Activated CD4-positive, alpha-beta memory T cell treated with anti-CD3 and anti-CD28 coated beads for 36 hours (primary cell): ENCODE measurements at places on chromosomes 6 and 20. TPM values are rescaled to one million over a fixed set of nuclear protein-coding genes. Genes with fewer than 3 reads are reported as not detected.

Gene RHAG
- not detected for total RNA-seq

Gene WFDC5
- total RNA-seq, result not detected

Gene GABRR1
- total RNA-seq, result not detected

Gene PLN
- not detected for total RNA-seq

Gene HSPA12B
- not detected for total RNA-seq

Gene ABHD16B
- total RNA-seq, result not detected
